Kidney epithelial cell (primary cell): ENCODE measurements at places on chromosomes 6 and 20. TPM values are rescaled to one million over a fixed set of nuclear protein-coding genes. Genes with fewer than 3 reads are reported as not detected.

Gene HLA-DRA
- total RNA-seq = 0.38 and 0.62 TPM in 2 replicates

Gene CLIC5
- total RNA-seq = 3.2 and 3.5 TPM in 2 replicates

Gene ZNF311
- total RNA-seq = 2.6 and 2.7 TPM in 2 replicates

Gene PRL
- total RNA-seq = not detected in 2 replicates

Gene PLN
- not detected in 2 replicates for total RNA-seq

DNA sequence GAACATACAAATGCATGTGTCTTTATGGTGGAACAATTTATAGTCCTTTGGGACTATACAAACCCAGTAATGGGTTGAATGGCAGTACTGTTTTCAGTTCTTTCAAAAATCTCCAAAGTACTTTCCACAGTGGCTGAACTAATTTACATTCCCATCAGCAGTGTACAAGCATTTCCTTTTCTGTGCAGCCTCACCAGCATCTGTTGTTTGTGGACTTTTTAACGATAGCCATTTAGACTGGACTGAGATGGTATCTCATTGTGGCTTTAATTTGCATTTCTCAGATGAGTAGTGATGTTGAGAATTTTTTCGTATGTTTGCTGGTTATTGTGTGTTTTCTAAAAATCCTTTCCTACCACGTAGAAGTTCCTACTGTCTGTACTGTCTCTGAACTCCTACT is 327.2 kb upstream of the ZFP64 start:
- no peak for DNase-seq

GRCh38 chr6:5776706-5777390 is 229.9 kb downstream of the NRN1 start:
- no peak for DNase-seq

DNA sequence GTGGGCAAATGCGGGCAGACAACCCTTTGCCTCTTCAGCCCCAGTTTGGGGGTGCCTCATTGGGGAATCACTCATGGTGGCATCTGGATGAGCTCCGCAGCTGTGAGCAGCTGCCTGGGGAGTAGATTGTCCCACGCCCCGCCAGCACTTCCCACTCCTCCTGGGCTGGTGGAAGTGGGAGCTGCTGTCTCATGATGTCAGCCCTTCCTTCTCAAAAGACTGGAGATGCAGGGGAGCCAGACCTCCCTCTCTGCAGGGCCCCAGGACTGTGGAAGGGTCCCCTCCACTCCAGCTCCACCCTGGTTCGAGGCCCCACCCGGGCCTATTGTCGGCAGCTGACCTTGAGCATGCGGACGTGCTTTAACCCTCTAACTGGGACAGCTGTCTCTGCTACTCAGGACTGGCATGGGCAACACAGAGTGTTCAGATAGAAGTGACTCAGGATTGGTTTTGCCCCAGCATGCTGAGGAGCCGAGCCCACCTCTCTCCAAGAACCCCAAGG is 2.0 kb downstream of the UNC93A start:
- DNase-seq = no peak

GRCh38 chr6:37845930-37846329 is 26.4 kb downstream of the ZFAND3 start:
- DNase-seq = no peak

GRCh38 chr6:144285548-144285797 is 338 bp downstream of the UTRN start:
- DNase-seq = no peak

DNA sequence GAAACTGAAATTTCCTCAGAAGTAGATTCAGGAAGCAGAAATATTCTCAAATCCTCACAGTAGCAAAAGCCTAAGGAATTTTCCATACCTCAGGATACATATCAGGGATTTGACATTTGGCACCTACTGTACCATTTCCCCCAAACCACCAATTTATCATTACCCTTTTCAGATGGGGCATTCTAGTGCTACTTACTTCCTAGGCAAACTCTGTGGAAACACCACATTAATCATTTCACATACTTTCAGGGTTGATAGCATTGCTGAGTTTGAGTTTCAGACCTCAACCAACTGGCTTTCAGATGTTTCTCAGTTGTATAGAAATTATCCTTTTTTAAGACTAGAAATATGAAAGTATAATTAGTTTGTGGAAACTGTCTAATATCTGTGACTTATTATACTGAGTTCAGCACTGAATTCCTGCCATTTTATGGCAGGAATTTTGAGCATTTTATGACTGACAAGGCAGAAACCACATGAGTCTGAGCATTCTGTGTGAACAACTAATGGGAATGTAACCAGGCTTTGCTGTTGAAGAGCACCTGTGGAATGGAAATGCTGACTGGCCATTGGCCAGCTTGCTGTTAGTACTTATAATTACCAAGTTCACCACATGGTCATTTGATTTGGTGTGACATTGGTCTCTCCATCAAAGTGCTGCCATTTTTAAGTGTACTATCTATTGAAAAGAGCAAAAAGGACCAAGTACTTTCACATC is 35.1 kb upstream of the IRAK1BP1 start:
- no peak for DNase-seq

- peak; percentile 65 for DNase-seq
Observed at GRCh38 chr20:45041464-45042337, 59.2 kb downstream of the KCNS1 start.
